ENCODE measurements at places on chromosomes 4 and X.

DNA sequence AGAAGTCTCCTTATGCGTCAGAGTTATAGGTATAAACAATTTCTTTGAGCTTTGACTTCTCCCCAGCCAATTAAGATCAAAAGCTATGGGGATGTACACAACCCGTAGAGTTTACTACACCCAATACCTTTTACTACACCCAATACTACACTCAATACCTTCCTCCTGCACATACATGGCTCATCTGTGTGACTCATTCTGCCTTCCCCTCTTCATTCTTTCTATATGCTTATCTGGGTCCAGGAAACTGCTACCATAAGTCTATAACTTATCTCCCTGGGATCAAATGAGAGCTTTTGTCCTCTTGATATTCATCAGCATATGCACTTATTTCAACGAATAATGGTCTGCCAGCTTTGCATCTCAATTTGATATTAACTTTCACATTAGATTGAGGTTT lies 28.2 kb downstream of the ANKRD50 start:
- no peak for DNase-seq

GRCh38 chrX:100625985-100626491 lies 10.6 kb downstream of the TSPAN6 start:
- no peak for DNase-seq

DNA sequence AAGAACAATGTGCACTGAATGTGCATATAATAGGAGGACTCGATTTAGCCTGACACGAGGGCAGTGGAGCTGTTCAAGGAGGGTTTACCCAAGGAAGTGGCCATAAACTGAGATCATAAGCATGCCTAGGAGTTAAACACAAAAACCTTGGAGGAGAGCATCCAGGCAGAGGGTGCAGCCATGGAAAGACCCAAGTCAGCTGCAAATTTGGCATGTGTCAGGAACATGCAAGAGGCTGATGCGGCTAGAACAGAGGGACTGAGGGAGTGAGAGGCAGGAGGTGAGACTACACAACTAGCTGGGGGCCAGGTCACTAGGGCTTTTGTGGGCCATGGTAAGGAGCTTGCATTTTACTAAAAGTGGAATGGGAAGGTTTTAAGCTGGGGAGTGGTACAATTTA lies 55.6 kb downstream of the PRPS1 start:
- no peak for DNase-seq

DNA sequence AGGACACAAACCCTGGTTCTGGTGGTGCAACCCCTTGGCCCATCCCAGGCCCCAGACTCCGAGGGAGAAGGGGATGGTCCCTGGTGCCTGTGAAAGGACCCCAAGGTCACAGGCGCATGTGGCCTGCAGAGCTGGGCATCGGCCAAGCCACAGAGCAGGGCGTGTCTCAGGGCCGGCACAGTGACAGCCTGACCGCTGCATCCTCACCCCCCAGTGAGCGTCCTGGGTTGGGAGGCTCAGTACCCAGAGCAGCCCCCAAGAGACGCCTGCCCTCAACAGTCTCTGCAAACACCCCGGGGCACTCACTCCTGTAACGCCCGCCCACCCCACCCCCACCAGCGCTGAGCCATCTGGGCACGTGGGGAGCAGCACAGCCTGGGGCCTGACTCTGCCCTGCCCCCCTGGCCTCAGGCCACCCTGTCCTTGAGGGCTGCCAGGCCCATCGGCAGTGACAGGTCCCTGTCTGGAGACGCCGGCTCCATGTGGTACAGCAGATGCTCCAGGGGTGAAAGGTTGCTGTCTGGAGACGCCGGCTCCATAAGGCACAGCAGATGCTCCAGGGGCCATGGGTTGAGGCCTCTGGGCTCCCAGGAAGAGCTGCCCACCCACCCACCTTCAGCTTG lies 24.5 kb upstream of the CPLX1 start:
- no peak for DNase-seq

DNA sequence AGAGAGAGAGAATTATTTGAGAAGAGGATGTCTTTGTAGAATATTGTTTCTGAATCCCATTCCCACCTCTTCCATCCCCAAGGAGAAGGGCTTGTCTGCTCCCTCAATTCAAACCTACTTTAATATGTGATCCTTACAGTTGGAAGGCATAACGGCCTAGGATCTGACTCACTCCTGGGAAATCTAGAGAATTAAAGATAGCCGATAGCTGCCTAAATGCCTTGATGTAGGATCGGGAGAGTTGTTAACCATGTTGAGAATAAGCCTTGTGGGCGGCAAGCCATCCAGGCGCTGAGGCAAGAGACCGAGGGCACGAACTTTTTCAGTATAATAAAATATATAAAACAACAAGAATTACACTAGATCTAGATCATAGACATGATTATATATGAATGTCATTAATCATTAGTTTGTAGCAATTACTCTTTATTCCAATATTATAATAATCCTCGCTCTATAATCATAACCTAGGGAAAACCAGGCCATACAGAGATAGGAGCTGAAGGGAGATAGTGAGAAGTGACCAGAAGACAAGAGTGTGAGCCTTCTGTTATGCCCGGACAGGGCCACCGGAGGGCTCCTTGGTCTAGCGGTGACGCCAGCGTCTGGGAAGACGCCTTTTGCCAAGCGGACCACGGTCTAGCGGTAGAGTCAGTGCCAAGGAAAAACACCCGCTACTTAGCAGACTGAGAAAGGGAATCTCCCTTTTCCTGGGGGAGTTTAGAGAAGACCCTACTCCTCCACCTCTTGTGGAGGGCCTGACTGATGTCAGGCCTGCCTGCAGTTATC lies 13.5 kb downstream of the EMCN start:
- DNase-seq = no peak

DNA sequence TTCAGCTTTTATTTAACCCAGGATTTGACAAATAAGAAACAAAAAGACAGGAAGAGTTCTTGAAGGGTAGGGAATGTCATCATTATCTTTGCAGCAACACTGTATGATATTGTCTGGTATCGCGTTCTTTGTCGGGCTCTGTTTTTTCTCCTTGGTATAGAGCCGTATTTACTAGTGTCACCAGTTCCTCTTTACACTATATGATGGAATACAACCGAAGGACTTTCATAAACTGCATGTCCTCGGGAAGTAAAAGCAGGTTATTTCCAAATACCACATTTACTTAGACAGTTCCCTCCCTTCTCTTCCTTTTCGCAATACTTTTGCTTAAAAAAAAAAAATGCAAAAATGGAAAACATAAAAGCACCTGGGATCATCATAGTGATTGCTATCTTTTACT lies 96.6 kb upstream of the IL13RA1 start:
- no peak for DNase-seq

GRCh38 chrX:154441564-154441963 lies 2.4 kb upstream of the FAM50A start:
- DNase-seq = no peak

DNA sequence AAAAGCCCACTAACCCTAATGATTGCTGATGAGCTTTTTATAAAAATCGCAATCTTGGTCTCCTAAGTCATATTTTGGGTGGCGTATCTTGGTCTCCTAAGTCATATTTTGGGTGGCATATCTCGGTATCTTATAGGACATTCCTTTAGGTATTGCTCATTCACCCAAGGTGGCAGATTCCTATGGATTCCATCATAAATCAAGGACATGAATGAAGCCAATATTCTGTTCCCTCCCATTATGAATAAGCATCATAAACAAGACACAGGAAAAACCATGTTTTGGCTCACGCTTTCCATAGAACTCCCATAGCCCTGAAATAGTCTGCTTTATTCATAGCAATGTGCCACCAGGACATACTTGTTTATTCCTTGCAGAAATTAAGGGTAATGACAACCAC lies 95.0 kb upstream of the CD99 start:
- DNase-seq = no peak

GRCh38 chr4:163672751-163673150 lies 178.3 kb downstream of the TMA16 start:
- no peak for DNase-seq

GRCh38 chr4:24611575-24611974 lies 27.2 kb upstream of the DHX15 start:
- no peak for DNase-seq

DNA sequence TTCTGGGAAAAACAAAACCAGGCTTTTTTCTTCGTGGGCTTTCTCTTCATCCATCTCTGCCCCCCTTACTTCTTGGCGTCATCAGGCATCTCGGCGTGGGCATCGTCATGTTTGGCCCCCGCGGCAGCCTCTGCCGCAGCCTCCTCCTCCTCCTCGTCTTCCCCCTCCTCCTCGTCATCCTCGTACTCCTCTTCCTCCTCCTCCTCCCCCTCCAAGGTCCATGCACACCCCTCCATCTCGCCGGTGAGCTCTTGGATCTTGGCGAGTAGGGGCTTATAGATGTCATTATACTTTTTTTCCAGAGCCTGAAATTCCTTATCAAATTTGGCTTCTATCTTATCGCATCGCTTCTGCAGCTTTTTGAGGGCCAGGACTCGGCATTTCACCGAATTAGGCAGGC lies 488 bp downstream of the NAP1L5 start:
- no peak for DNase-seq

DNA sequence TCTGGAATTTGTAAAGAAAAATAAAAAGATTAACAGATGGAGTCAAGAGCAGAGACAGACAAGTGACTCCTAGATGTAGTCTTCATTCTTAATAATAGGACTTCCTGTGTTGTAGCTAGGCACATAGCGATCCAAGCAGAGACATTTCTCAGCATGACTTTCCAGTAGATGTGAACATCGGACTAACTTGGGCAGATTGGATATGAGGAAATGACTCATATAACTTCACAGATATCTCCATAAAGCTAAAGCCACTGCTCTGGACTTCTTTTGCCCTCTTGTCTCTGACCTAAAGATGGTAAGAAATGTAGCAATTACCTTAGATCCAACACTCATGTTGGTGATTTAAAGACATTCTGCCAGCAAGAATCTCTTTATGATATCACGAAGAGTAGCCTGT lies 131.7 kb downstream of the EPHA5 start:
- no peak for DNase-seq

DNA sequence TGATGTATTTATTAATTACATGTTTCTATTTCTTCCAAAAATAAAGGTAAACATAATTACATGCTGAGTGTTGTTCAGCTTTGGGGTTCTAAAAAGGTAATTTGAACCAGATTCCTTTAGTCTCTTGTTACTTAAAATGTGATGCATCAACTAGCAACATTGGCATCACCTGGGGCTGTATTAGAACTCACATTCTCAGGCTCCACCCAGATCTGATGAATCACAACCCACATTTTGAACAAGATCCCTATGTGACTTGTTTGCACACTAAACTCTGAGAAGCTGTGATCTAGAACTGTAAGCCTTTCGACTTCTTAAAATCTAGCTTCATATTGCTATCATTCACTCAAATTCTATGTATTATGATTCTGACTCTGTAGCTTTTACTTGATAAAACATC lies 23.0 kb upstream of the HS3ST1 start:
- DNase-seq = no peak

DNA sequence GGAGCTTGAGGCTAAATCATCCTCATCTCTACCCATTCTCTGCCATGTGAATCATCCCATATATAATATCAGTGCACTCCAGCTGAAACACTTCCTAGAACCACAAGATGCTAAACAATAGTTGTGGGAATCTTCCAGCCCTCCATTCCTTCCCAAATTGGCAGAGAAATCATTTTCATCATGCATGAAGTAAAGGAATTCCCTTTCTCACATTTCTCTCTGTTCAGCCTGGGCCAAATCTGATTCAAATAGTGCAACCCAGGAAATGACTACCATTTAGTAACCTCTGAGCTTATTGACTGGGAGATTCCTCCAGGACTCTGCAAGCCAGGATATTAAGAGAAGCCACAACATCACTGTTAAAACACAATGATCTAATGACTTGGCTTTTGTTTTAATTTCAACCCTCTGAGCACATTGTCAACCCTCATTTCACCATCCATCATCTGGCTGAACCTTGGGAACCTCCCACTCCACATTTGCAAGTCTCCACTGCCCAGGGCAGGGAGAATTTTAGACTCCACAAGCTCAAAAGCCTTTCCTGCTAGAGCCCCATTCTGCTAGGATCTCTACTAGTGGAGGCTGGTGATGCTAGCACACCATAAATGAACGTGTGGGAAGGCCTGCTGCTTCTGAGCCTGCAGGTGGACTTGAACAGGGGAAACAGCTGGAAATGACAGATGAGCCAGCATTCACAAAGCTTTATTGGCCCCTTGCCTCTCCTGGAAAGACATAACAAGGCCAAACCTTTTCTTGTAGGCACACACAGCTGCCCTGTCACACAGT lies 133.9 kb downstream of the TET2 start:
- no peak for DNase-seq

DNA sequence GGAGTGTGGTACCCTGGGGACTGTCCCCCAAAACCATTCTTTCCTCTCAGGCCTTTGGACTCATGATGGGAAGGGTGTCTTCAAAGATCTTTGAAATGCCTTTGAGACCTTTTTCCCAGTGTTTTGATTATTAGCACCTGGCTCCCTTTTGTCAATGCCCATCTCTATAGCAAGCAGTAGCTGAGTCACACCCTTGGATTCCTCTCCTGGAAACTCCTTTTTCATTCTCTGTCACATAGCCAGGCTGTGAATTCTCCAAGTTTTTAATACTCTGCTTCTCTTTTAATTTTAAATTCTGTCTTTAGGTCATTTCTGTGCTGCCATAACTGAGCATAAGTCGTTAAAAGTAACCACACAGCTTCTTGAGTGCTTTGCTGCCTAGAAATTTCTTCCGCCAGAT lies 29.7 kb downstream of the IL21 start:
- DNase-seq = no peak

GRCh38 chr4:22668301-22668700 lies 24.4 kb upstream of the GBA3 start:
- DNase-seq = no peak
